ENCODE measurements at places on chromosomes 11 and 22.
A peak's percentile ranks its signal among the peaks of the same experiment; 100 is the strongest.

DNA sequence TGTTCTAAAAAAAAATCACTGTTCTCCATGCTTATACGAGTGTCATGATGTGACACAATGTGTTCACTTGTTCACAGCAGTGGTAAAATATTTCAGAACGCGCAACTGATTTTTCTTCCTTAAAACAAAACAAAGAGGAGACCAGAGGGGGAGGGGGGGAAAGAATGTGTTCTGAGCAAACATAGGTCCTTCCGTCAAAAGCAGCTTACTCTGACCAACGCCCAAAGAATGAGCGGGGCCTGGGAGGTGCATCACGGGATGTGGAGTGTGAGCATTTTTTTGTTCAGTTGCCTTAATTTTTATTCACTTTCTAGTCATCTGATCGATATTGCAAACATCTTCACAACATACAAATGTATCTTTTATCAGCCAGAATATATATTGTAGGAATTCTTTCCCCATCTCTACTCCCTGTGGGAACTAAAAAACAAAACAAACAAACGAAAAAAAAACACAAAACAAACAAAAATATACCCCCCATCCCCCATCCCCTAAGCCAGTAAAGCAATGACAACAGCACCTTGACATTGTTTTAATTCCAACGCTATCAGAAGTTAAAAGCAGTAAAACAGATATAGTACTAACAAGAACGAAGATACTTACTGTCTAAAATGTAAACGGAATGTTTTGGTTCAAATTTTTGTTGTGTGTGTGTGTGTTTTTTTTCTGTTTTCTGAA lies 43.3 kb downstream of the BDNF start:
- no peak for DNase-seq

GRCh38 chr22:44975427-44976262 lies 34.2 kb downstream of the PHF21B start:
- peak; percentile 66 for DNase-seq

DNA sequence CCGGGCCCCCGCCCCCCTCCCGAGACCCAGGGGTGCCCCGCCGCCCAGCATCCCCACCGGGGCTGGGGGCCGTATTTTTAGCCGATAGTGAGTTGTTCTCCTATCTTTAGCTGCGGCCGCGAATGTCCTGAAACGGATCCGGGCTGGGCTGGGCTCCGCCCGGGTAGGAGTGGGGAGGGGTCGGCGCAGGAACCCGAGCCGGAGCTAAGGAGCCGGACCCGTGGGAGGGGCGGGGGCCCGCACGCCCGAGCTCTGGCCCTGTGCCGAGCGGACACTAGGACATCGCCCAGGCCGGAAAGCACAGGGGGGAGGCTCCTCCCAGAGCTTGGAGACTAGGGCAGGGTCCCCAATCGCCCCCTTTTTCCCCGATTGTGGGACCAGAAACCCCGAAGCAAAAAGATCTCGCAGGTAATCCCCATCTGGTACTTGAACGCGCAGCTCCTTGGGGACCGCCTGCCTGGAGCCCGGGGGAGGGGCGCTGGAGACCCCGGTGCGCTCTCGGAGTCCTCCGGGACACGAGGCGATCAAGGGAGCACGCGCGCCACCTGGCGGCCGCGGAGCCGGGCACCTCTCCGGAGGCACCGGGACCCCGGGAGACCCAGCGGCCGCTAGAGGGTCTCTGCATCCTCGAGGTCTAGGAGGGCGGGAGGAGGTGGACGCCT lies 669 bp downstream of the CDC42EP2 start:
- DNase-seq, result peak; percentile 44

- no peak for DNase-seq
Observed at GRCh38 chr11:68990995-68991780, 10.4 kb upstream of the MRGPRD start.

- no peak for DNase-seq
Observed at GRCh38 chr11:33828604-33829429, 54.5 kb upstream of the FBXO3 start.

GRCh38 chr11:292211-293121 lies 3.5 kb downstream of the PGGHG start:
- DNase-seq, result no peak

GRCh38 chr11:78798663-78799062 lies 224.0 kb upstream of the NARS2 start:
- peak; percentile 20 for DNase-seq
